WTC11 (cell line): ENCODE measurements at places on chromosomes 1 and 21. TPM values are rescaled to one million over a fixed set of nuclear protein-coding genes. Genes with fewer than 3 reads are reported as not detected.

- no peaks in the 10 kb centered on the region for H3K4me1 ChIP-seq
- no peak overlapping the region for H3K4me3 ChIP-seq
- peak overlapping the region; percentile 71; the same call in 1 of the 2 replicates for H3K27ac ChIP-seq
- no peaks in the 10 kb centered on the region for H3K36me3 ChIP-seq
- DNase-seq, result no peak
These were observed 188.3 kb upstream of the GREM2 start for GRCh38 chr1:240800291-240800690.

- H3K4me1 ChIP-seq, result no peaks in the 10 kb centered on the region
- peaks cover 15% of the 10 kb centered on the region for H3K36me3 ChIP-seq
- no peak for DNase-seq
- H3K27me3 ChIP-seq, result peaks cover under 1% of the 10 kb centered on the region; the same call in 1 of the 2 replicates
- no peak overlapping the region for H3K27ac ChIP-seq
- no peak overlapping the region for H3K4me3 ChIP-seq
These were observed 39.6 kb upstream of the PGBD5 start for GRCh38 chr1:230465691-230466090.

- no peak overlapping the region for H3K27ac ChIP-seq
- peak overlapping the region; percentile 63 for H3K4me3 ChIP-seq
- no peak for DNase-seq
- H3K4me1 ChIP-seq, result peaks cover 17% of the 10 kb centered on the region
- no peaks in the 10 kb centered on the region for H3K36me3 ChIP-seq
These were observed 242.6 kb downstream of the PTPRU start for GRCh38 chr1:29478879-29479278.

GRCh38 chr1:24506691-24507381 lies 4.2 kb downstream of the RCAN3 start:
- DNase-seq, result no peak
- peaks cover 56% of the 10 kb centered on the region for H3K4me1 ChIP-seq
- H3K4me3 ChIP-seq, result no peak overlapping the region

B3GALT2 gene
- 0.05 TPM in 1 of 3 replicates, not detected in the others for total RNA-seq

LRRC71 gene
- total RNA-seq, result 0.18 to 0.30 TPM (median 0.22 TPM) in 3 replicates

ADAM30 gene
- total RNA-seq, result not detected in 3 replicates
